Cardiac septum (tissue), 1 donor: ENCODE measurements at places on chromosomes 5 and 9. TPM values are rescaled to one million over a fixed set of nuclear protein-coding genes. Genes with fewer than 3 reads are reported as not detected.

The NDFIP1 gene
- total RNA-seq: 58.8 TPM

- no peak for DNase-seq
Measured at GRCh38 chr9:30120666-30121065, 2263.8 kb upstream of the ACO1 start.

The HCN1 gene
- total RNA-seq: not detected

GRCh38 chr5:157778121-157778805 is 34.8 kb downstream of the LSM11 start:
- DNase-seq: no peak

GRCh38 chr5:29001666-29002065 is 1963.3 kb upstream of the CDH9 start:
- DNase-seq: no peak

The LSM11 gene
- 1.5 TPM for total RNA-seq

DNA sequence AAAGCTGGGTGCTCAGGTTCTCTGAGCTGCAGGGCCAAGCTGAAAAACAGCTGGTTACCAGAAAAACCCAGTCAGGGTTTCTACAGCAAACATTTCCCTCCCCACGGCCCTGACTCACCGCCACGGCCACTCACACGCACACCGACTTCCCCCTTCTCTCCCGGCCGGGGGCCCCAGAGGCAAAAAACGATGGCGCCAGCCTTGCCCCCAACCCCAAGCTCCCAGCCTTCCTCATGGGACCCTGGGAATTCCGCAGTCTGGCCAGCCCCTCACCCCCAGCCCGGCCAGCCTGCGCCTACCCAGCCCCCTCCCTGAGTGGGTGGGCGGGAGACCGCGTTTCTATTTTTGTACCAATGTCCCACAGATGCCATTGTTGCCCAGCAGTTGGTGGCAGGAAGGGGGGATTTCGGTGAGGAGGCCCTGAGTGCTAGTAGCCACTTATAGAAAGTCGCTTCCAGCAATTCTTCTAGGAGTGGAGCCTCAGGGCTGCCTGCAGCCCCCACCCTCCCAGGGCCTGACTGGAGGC is 18.4 kb downstream of the ENG start:
- no peak for DNase-seq

GRCh38 chr9:2727374-2727773 is 10.1 kb downstream of the KCNV2 start:
- DNase-seq: no peak

DNA sequence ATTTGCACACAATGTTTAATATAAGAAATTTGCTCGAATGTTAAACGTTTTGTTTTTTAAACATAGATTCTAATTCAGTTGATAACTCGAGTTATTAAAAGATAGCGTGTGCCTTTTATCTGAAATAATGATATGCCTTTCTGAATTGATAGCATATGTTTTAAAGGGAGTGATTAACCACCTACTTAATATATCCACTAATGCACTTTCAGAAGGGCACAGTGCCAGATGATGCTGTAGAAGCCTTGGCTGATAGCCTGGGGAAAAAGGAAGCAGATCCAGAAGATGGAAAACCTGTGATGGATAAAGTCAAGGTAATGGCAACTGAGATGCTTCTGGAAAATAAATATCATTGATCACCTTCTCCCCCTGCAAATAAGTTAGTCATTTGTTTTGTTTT is 53.9 kb downstream of the ERAP1 start:
- no peak for DNase-seq

The BSPRY gene
- 1.7 TPM for total RNA-seq

The SFXN1 gene
- total RNA-seq: 30.1 TPM

GRCh38 chr5:92635001-92635461 is 946.0 kb downstream of the NR2F1-AS1 start:
- no peak for DNase-seq

DNA sequence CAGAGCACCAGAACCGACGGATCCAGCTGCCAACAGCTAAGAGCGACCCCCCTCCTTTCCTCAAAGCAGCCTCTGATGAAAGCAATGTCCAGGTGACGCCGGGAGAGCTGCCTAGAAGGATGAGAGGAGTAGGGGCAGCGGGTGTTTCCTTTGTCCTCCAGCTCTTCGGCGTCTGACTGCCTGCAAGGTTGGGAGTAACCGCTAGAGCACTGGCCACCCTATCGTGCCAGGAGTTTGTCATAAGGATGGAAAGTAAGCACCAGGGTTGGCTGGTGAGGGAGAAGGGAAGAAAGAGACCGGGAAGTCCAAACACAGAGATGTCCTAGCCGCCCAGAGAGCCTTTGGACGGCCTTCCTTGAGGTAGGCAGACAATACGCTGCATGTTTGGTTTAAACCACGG is 10.8 kb downstream of the MRPL36 start:
- DNase-seq: peak; percentile 51

GRCh38 chr5:8686707-8687106 is 817.8 kb downstream of the MTRR start:
- no peak for DNase-seq

- no peak for DNase-seq
Measured at GRCh38 chr5:31936683-31937082, 237.4 kb downstream of the GOLPH3 start.

- DNase-seq: no peak
Measured at GRCh38 chr5:90483206-90483605, 8.5 kb downstream of the POLR3G start.

The ABCA2 gene
- 41.5 TPM for total RNA-seq

- DNase-seq: no peak
Measured at GRCh38 chr5:116861666-116862065, 287.0 kb upstream of the SEMA6A start.

DNA sequence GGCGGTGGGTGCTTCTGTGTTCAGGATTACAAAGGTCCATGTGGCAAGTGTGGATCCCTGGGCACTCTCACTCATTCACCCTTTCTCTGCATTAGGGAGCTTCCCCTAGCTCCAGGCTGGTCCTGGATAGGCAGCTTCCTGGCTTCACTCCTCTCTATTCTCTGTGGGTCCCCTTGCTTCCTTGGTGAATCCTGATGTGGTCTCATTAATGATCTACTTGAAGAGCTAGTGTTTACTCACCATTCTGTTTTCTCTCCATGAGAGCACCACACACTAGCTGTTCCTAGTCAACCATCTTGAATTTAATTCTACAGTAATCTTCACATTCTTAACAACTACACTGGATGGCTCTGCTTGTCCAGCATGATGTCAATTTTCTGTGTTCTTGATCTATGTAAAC is 90.0 kb upstream of the PLPPR1 start:
- no peak for DNase-seq
